T follicular helper cell (primary cell): ENCODE measurements at places on chromosomes 5 and 9.

- no peak for DNase-seq
Observed at GRCh38 chr5:27876071-27876470, 837.7 kb upstream of the CDH9 start.

- no peak for DNase-seq
Observed at GRCh38 chr5:111308951-111309350, 84.8 kb downstream of the CAMK4 start.

DNA sequence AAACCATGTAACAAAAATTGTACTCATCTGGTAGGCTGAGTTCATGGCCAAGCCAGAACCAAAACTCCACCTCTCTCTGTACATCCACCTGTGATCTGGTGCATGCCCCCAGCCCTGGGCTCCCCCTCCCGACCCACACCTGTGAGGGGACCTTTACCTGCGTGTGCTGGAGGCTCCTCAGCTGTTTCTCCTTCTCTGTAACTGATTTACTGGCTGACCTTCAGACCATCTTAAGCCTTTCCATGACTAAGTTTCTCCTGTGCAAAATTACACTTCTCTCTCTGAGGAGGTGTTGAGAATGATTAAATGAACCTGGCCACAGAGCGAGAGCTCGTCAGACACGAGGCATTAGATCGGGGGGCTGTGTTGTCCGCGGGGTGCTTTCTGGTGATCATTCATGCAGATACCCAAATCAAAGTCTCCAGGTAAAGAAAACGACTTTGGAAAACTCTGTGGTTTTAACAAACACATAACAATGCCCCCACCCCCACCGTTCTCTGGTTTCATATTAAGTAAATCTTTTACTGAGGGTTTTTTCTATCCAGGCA lies 136.4 kb downstream of the SEMA5A start:
- DNase-seq, result no peak

DNA sequence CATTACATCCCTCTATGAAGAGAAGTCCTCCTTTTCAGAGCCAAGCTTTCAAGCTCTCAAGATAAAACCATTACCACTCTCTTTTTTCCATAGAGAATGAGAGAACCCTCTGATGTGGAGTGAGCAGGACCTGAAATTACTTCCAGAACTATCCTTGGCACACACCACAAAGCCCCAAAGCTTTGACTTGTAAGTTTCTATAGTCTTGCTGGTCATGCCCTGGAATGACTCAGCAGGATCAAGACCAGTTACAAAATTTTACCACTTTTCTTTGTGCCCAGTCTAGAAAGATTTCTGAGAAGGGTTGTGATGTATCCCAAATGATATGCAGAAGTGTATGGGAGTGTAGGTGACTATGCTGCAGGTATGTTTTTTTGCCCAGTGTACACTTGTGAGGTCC lies 760.6 kb downstream of the TLE1 start:
- DNase-seq, result no peak

- DNase-seq, result no peak
Observed at GRCh38 chr5:137504916-137505315, 5.8 kb upstream of the SPOCK1 start.

DNA sequence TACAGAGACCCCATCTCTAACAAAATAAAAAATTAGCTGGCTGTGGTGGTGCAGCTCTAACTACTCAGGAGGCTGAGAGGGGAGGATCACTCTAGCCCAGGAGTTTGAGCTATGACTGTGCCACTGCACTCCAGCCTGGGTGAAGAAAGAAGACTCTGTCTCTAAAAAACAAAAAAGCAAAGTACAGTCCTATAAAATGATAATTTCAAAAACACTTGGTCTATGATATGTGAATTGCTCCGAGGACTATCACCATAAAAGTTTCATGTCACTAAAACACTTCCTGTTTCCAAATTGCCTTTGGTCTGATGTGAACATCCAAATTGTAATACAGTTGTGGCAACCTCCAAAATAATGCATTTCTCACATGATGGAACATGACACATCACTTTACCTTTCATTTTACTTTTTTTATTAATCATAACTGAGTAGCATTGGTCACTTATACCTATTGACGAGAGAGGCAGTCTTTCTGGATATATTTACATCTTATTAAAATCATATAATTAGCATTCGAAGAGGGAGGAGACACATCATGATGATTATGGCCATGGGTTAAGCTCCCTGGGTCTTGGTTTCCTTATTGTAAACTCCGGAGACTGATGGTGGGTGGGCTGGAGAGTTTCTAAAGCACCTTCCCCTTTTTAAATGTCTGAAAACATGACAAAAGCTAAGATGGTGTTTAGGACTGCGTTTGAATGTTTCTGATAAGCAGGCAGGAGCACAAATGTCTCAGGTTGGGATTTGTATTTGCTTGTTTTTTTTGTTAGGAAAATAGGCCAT lies 25.8 kb upstream of the CD180 start:
- no peak for DNase-seq

DNA sequence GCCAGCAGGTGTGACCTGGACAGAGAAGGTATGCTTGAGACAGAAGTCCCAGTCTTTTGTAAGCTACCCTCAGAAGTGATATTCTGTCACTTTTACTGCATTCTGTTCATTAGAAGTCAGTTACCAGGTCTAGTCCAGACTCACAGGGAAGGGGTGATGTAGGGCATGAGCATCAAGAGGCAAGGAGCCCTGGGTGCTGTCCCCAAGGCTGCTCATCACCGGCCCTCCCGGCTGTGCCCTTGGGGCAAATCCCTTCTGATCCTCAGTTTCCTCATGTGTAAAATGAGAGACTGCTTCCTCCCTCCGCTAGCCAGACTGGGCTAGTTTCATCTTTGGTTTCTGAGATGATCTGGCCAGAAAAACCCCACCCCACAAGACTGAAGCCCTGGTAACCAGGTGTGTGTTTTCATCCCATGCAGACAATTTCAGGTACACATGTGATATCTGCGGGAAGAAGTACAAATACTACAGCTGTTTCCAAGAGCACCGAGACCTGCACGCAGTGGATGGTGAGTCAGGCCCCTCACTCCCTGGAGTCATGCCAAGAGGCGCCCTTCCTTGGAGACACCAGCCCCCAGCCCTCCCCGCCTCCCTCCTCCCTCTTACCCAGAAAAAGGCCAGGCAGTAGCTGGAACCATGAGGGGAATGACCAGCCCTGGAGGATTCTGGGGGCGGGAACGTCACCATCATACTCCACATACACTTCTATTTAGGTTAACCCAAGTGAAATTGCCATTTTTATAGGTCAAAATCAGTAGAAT lies 71.0 kb downstream of the AMBP start:
- DNase-seq, result no peak

GRCh38 chr9:26675035-26675434 lies 217.6 kb downstream of the CAAP1 start:
- DNase-seq, result no peak

DNA sequence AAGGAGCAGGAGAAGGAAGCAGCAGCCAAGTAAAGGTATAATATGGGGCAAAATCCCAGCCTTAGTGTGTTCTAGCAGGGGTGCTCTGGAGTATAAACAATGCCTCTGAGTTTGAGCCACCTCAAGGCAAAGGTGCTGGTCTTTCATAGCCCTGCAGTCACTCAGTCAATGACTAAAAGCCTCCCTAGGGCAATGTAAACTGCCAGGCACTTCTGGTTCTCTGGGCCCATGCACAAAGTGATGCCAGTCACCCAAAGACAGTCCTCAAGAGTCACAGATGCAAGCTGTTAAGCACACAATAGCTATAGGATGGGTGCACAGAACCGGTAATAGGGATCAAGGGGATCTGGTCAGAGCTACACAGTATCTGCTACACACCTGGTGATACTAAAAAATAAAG lies 12.6 kb downstream of the ZBTB5 start:
- DNase-seq, result no peak

DNA sequence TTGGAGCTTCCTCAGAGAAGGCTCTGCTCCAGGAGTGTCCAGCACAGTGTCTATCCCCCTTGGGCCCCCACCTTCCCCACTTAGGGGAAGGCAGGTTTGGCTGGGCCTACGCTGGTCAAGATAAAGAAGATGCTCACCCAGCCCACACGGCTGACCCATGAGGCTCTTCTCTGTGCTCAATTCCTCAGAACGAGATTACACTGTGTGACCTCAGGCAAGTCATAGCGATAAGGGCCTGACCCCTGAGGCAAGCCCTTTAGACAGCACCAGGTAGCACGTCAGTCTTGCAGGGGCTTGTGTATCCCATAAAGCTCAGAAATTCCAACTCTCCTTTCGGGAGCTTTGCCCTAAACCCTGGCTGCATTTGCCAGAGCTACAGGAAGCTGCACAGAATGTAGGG lies 32.6 kb downstream of the CORO2A start:
- DNase-seq, result no peak

GRCh38 chr9:30732060-30732459 lies 1652.4 kb upstream of the ACO1 start:
- DNase-seq, result no peak

DNA sequence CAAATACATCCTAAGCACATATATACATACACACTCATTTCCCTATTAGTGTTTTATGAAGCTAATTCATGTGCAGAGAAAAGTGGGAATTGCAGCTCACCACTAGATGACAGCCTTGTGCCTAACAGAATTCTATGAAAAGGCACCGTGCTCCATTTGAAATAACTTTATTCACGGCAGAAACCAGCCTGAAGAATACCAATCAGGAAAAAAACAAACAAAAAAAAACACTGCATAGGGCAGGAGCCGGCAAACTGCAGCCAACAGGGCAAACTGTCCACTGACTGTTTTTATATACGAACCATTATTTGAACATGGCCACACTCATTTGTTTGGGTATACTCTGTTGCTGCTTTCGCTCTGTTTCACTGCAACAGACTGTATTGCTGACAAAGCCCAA lies 33.6 kb downstream of the ERMP1 start:
- DNase-seq, result no peak
